ELR (cell line): ENCODE measurements at places on chromosomes 1 and 21.

GRCh38 chr1:165639821-165640623, 9.0 kb downstream of the MGST3 start:
- no peak for DNase-seq

GRCh38 chr21:24561291-24561690, 1046.0 kb downstream of the MRPL39 start:
- no peak for DNase-seq

GRCh38 chr1:211352985-211353515, 26.4 kb downstream of the TRAF5 start:
- DNase-seq: peak; percentile 65

DNA sequence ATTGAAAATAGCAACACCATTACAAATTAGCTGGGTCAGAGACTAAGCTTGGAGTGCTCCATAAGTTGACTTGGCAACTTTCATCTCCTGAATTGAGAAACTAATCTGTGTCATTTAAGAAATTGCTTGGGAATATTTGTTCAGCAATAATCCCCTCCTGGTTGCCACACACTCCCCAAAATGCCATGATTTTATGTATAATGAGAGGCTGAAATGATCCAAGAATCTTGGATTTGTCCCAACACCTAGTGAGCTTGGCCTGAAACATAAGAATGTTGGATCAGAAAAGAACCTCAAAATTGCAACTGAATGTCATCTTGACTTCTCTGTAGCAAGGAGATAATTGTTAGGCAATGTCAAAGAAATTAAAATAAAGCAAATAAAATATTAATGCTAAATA, 805.9 kb upstream of the ADAMTS5 start:
- DNase-seq: no peak

GRCh38 chr1:56397811-56398231, 181.5 kb downstream of the PLPP3 start:
- no peak for DNase-seq

GRCh38 chr1:26541816-26542711, 12.5 kb downstream of the RPS6KA1 start:
- DNase-seq: peak; percentile 53

DNA sequence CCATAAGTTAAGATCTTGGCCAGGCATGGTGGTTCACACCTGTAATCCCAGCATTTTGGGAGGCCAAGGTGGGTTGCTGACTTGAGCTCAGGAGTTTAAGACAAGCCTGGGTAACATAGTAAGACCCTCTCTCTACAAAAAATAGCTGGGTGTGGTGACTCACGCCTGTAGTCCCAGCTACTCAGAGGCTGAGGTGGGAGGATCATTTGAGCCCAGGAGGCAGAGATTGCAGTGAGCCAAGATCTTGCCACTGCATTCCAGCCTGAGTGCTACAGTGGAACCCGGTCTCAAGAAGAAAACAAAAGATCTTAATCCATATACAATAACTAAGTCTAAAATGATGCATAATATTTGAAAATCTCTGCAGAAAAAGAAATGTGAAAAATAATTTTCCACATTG, 165.5 kb upstream of the NR5A2 start:
- DNase-seq: peak; percentile 13

DNA sequence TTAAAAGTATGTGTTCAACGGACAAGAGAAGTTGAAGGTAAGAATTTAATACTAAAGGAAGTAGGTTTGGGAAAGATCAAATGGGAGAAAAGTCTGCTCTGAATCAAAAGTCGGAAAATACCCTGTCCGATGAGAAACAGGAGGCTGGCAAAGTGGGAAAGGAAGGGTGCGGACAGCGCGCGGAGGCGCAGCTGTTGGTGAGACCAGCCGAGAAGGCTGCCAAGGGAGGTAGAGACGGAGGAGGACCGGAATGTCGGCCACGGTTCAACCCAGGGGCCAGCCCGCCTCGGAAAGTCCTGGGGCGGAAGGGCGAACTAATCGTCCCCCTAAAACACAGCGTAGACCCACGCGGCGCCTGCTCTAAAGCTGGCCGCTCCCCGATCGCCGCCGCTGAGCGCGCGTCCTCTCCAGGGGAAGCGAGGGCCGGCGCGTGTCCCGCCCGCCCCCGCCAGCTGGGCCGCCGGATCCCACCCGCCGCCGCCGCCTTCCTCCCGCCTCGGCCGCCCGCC, 639 bp upstream of the SPATA1 start:
- DNase-seq: peak; percentile 71

GRCh38 chr1:177010211-177010825, 154.2 kb downstream of the ASTN1 start:
- no peak for DNase-seq

- DNase-seq: no peak
Measured at GRCh38 chr1:244311784-244312532, 139.8 kb downstream of the ADSS2 start.

- DNase-seq: peak; percentile 60
Measured at GRCh38 chr1:65195495-65196417, 47.8 kb downstream of the AK4 start.

- no peak for DNase-seq
Measured at GRCh38 chr1:228402641-228403025, 4.0 kb downstream of the TRIM11 start.

DNA sequence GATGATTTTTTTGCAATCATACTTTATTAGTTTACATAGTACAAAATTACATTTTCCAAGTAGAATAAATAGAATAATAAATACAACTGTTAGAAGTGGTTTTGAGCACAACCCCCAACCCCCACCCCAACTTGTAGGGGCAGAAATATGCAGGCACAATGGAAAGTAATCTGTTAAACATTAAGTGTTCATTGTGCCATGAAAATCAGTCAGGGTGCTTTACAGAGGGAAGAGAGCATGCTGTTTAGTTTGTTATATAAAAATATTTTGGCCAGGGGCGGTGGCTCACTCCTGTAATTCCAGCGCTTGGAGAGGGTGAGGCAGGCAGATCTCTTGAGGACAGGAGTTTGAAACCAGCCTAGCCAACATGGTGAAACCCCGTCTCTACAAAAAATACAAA, 2.6 kb downstream of the OR10T2 start:
- DNase-seq: no peak

- DNase-seq: no peak
Measured at GRCh38 chr1:160204526-160205241, 500 bp upstream of the PEA15 start.

DNA sequence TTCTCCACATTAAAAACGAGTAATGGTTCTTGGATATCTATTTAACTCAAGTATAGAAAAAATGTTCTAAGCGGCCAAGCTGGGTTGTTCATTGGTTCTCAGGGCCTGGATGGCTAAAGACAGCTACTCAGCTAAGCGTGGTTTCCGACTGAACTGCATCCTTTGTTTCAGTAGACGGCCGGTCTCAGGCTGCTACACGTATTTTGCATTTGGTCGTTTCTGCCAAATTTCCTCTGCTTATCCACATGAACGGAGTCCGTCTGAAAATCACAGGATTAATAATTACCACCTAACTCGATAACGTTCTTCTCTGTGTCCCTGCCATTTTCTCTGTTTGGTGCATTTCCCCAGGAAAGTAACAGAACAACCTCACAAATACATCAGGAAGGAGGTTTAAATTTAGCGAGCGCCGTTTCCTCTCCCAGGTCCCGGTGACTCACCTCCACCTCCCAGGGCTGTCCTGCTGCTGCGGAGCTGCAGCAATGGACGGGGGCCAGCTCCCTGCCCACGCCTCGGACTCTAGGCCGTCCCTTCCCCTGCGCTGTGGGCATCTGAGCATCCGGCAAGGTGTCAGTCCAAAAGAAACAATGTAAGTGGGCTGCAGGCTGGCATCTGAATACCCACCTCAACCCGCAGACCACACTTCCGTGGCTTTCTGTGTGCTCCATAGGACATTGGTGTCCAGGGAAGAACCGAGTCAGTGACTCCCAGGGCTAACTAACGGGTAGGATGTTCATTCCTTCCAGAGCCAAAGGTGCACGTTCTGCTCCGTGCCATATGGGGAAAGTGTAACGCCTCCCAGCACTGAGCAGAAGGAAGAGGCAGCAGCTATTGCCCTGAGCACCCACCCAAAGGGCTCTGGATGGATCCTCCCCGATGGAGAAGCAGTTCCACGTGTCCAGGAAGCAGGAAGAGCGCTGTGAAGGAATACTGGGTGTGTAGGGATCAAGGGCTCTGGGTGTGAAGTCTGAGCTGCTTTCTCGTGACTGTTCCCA, 4.1 kb upstream of the GABRD start:
- DNase-seq: no peak

GRCh38 chr21:32483293-32483595, 70.7 kb downstream of the EVA1C start:
- no peak for DNase-seq

- no peak for DNase-seq
Measured at GRCh38 chr1:62117018-62117750, 77.5 kb upstream of the L1TD1 start.

DNA sequence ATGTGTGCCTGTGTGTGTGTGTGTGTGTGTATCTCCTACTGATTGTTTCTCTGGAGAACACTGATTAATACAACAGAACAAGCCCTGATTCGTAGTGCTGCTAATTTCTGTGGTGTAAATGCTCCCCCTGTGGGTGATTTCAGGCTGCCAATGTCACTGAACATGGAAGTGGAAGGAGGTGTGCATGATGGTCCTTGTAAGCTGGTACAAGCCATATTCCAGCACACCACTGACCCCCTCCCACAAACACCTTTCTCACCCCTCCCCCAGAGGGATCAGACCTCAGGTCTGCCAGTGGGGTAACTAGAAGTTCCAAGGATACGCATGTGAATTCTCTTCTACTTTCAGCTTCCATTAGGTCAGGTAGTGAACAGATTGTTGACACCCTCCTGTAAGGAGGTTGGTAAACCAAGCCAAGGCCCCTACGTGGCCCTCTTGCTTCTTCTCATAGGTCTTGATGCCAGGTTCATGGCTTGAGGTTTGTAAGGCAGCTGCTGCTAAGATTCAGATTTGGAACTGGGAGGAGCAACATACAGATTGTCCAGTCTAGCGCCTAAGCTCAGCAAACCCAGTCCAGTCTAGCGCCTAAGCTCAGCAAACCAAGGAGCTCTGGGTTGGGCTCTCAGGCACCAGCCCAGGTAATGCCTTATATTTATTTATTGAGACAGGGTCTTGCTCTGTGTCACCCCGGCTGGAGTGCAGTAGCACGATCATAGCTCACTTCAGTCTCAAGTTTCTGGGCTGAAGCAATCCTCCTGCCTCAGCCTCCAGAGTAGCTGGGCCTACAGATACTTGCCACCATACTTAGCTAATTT, 38.7 kb downstream of the DHCR24 start:
- no peak for DNase-seq

DNA sequence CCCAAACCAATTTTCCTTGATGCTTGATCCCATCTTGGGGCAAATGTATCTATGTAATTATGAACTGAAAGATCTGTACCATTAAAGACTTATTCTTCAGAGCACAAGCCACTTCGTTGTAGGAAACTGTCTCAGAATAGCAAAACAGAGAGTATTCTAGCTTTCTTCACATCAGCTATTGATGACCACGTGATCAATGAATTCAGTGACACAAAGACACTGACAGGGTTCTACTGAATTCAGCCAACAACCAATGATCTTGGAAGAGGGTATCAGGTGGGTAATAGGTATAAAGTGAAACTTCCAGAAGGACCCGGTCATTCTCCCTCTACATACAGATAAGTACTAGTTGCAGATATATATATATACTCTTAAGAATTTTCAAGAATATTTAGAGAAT, 33.8 kb upstream of the SERTAD4 start:
- no peak for DNase-seq

GRCh38 chr1:62977366-62977765, 193.4 kb downstream of the ATG4C start:
- no peak for DNase-seq

- DNase-seq: no peak
Measured at GRCh38 chr21:17201741-17202260, 311.0 kb upstream of the CXADR start.

GRCh38 chr1:45622524-45623394, 1.1 kb downstream of the CCDC17 start:
- no peak for DNase-seq

DNA sequence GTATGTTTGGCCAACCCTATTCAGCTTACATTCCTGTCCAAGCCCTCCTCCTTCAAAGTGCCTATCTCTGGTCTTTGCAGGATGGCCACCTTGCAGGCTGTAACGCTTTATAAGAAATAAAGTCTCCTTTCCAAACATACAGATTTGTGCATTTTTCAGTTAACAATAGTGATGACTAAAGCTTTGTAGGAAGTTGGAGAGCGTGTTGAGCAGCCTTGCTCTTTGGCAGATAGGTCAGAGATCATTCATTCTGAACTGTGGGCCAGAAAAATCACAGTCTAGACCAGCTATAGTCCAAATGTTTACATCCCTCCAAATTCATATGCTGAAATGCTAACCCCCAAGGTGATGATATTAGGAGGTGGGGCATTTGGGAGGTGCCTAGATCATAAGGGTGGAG, 34.0 kb upstream of the FAM89A start:
- no peak for DNase-seq

DNA sequence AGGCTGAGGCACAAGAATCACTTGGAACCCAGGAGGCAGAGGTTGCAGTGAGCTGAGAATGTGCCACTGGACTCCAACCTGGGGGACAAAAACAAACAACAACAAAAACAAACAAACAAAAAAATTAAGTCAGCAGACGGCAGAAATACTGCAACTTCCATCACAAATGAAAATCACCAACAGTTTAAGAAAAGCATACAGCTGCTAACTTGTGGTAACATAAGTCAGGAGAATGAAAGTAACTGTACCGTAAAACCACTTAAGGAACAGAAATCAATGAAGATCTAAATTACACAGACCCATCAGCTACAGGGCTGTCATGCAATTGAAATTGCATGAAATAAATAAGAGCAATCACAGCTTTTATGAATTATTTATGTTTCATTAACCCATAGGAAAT, 25.0 kb downstream of the MCOLN2 start:
- DNase-seq: no peak

- no peak for DNase-seq
Measured at GRCh38 chr1:14593302-14593701, 5.2 kb upstream of the KAZN start.

GRCh38 chr21:42624095-42624790, 29.2 kb upstream of the PDE9A start:
- DNase-seq: no peak
